ENCODE measurements at places on chromosomes 13 and 19.
A peak's percentile ranks its signal among the peaks of the same experiment; 100 is the strongest.

GRCh38 chr19:29687897-29688728, 22.9 kb downstream of the PLEKHF1 start:
- no peak for DNase-seq

DNA sequence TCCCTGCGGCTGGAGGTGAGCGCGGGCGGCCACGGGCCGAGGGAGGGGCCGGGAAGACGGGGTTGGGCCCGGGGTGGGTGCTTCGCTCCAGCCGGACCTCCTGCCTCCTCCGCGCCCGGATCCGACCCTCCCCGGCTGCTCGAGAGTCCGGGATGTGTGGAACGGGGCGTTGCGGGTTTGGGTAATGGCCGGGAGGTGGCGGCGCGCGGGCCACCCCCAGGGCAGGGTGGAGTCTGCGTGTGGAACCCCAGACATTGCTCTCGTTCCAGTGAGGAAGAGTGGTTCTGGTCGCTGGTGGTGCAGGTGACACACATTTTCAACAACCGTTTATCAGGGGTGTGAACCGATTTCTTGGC, 38.8 kb downstream of the ARHGEF7 start:
- no peak for DNase-seq

- no peak for DNase-seq
Observed at GRCh38 chr19:1491114-1491848, at the start of gene REEP6. Gene REEP6, plus strand, starts transcription at chr19:1491181. Its CDS starts 89 bp downstream, at chr19:1491270.

GRCh38 chr19:11061952-11062351, 27.3 kb upstream of the LDLR start:
- DNase-seq = no peak

GRCh38 chr19:35211545-35212230, 16.9 kb downstream of the FAM187B start:
- DNase-seq = peak; percentile 79

DNA sequence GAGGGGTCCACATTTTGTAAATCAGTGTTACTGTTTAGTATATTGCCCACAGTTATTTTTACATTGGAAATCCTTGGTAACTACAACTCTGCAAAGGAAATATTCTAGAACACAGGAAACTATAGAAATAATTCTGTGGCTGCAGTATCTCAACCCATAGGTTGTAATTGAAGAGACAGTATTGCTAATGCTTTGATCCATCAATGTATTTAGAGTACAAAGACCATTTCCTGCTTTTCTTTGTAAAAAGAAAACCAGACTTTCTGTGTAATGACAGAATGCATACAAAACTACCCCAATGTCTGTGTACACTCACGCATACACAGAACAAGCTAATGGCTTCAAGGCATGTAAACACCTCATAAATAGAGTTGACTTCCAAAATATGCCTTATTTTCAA, 622.1 kb upstream of the ARGLU1 start:
- no peak for DNase-seq

DNA sequence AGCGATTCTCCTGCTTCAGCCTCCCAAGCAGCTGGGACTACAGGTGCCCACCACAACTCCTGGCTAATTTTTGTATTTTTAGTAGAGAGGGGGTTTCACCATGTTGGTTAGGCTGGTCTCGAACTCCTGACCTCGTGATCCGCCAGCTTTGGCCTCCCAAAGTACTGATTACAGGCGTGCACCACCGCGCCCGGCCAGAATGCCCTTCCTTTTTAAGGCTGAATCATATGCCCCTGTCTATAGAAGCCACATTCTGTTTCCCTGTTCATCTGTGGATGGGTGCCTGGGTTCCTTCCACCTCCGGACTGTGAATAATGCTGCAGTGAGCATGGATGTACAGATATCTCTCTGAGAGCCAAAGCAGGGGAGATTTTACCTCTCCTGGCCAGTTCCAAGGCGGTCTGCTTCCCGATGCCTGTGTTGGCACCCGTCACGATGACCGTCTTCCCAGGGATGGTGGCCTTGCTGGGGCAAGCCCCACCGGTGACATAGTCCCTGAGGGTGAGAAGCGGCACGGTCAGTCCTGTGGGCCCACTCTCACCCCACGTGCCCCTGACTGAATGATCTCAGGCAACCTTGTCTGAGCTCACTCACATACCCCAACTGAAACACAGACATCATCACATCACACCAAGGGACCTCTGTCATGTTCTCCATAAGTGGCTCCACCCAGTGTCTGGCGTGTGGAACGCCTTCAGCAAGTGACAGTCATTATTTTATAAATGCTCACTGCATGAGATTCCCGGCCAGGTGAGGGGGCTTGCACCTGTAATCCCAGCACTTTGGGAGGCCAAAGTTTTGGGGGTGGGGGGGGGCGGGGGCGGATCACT, 4.0 kb downstream of the RDH13 start:
- no peak for DNase-seq

DNA sequence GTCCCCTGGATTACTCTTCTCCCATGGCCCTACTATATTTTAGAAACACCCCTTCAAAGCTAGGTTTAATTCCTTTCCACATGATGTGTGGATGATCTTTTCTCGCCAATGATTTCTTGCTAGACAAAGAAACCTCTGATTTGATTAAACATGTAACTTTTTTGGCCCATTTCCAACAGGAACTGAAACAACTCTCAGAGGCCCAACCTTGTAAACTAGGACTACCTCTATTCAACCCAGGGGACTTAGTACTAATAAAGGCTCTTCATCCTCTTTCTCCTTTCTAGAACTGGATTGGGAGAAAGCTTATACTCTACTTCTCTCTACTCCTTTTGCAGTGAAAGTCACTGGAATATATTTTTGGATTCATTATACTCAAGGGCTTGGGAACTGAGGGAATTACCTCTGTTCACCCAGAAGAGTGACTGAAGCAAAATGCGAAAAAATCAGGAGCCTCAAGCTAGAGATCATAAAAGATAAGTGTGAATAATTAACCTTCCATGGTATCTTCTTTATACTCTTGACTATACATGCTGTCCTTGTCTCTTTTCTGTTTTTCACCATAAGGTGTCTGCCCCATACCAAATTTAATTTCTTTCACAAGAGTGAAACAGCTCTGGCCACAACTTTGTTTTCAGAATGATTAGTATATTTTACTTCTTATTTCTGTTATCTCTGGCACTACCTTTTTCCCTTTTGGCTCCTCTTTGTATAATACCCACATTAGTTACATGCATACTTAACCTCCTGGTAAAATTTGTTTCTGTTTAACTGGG, 977.6 kb downstream of the SLITRK5 start:
- DNase-seq = no peak

GRCh38 chr13:45063261-45063860, 56.9 kb upstream of the GTF2F2 start:
- DNase-seq = no peak

DNA sequence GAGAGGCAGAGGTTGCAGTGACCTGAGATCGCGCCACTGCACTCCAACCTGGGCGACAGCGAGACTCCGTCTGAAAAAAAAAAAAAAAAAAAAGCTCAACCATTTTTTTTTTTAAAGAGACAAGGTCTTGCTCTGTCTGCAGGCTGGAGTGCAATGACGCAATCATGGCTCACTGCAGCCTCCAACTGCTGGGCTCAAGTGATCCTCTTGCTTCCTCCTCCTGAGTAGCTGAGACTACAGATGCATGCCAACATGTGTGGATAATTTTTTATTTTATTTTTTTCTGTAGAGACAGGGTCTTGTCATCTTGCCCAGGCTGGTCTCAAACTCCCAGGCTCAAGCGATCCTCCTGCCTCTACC, 10.3 kb downstream of the EHD2 start:
- no peak for DNase-seq

- no peak for DNase-seq
Observed at GRCh38 chr19:4802711-4803110, 11.2 kb downstream of the FEM1A start.

- DNase-seq = no peak
Observed at GRCh38 chr13:43390619-43391018, 367.2 kb downstream of the DNAJC15 start.

DNA sequence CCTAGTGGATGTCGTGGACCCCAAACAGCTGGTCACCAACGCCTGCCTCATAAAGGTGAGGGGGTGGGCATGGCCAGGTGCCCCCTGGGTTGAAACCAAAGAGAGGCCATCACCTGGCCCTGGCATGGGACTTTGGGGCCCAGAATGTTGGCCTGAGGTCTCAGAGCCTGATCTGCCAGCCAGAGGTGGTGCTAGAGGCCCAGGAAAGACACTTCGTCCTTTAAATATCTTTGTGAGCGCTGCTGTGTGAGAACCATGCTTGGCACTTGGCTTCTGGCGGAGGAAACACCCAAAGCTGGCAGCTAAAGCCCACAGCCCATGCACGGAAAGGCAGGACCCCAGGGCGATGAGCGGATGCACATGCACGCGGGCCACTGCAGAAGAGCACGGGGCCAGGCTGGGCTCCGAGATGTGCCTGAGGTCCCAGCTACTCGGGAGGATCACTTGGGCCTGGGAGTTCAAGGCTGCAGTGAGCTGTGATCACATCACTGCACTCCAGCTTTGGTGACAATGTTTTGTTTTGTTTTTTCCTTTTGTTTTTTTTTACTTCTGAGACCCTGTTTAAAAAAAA, 4.3 kb upstream of the ADM5 start:
- no peak for DNase-seq

- no peak for DNase-seq
Observed at GRCh38 chr19:41298348-41298964, 11.5 kb upstream of the CCDC97 start.

GRCh38 chr19:38229585-38230073, 5.6 kb upstream of the DPF1 start:
- DNase-seq = peak; percentile 60

DNA sequence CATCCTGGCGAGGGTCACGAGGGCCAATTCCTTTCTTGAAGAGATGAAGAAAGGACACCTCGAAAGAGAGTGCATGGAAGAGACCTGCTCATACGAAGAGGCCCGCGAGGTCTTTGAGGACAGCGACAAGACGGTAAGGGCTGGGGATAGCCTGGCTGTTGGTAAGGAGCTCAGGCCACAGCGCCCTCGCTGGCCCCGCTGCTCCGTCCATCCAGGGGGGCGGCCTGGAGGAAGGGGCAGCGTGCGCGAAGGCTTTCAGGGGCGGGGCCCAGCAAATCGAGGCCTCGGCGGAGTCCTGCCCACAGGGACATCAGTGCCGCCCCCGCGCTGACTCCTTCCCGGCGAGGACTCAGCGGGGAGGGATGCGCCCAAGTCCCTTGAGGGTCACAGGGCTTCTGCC, 6.9 kb downstream of the F10 start:
- no peak for DNase-seq

DNA sequence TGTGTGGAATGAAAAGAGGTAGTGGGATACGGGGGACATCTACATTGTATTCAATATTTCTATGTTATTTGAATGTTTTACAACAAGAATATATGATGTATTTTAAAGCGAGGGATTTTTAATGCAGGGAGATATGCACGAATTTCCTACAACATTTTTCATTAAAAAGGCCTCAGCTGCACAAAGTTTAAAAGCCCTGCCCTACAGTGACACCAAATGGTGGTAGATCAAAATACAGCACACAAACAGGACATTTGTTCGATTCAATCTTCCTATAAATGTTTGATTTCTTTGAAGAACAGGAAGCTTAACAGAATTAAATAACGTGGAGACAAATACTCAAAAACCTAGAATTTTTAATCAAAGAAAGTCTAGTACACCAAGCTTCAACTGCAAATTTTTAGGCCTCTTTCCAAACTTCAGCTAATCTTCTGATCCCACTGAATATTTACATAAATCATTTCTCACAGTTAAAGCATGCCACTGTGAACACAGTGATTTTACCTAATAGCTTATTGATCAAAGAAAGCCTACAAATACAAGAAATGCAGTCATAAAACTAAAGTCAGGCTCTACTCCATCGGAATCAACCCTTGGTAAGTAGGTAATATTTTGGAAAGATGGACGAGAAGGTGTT, 257.2 kb downstream of the DIAPH3 start:
- no peak for DNase-seq

DNA sequence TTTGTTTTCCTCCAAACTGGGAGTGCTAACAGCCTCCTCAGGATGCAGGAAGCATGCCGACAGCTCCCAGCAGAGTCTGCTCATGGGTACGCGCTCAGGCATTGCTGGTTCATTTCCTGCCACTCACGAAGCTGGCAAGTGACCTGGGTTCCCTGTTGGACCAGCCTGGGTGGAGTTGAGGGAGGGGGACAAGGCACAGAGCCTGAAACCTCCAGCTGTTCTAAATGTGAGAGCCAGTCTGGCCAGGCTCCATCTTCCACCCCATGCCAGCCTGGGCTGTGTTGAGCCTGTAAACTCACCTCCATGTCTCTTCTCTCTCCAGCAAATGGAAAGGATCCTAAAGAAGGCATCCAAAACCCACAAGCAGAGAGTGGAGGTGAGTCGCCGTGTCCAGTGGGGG, 5.0 kb downstream of the FAM32A start:
- DNase-seq = no peak

- DNase-seq = no peak
Observed at GRCh38 chr13:74037762-74038161, 96.4 kb downstream of the KLF12 start.

DNA sequence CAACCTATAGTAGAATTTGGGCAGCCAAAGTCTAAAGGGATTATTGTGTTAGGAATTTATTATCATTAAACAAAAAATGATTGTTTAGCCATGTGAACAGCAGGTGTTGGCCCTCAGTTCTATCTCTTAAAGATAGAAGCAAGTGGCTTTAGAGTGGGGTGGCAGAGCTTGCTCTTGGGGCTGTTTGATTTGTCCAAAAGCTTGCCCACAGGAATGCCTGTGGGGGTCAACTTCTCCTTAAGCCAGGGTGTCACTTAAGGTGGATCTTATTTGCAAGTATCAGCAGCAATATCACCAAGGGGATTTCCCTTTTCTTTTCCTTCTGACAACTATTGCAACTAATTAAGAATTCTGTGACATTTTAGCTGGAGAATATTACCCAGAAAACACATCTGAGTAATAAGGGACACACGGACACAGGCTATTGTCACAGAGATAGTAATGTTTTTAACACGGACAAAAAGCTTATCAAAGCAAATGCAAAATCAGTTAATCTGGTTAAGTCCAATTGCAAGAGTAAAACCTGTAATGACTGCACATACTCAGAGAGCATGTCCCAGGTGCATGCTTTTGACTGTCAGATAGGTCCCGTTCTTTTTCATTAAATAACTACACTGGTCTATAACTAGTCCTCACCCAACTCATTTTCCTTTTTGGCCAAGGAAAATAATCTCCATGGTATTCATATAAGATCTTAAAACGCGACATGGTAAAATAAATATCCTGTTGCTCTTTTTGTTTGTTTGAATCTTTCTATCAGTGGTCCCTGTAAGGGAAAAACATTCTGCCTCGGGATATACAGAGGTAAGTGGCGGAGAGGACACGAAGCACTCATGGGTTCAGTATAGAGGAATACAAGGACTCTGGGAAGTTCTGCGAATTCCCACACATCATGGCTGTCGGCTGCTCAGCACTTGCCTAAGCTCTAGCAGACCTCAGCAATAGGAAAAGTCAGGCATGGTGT, 172.1 kb upstream of the RFC3 start:
- DNase-seq = no peak

Data from stimulated activated naive CD8-positive, alpha-beta T cell treated with anti-CD3 and anti-CD28 coated beads, Interleukin-15, amount 100 ng/mL, for 72 hours (primary cell).